RWPE2 (cell line): ENCODE measurements at places on chromosomes 4 and X.

DNA sequence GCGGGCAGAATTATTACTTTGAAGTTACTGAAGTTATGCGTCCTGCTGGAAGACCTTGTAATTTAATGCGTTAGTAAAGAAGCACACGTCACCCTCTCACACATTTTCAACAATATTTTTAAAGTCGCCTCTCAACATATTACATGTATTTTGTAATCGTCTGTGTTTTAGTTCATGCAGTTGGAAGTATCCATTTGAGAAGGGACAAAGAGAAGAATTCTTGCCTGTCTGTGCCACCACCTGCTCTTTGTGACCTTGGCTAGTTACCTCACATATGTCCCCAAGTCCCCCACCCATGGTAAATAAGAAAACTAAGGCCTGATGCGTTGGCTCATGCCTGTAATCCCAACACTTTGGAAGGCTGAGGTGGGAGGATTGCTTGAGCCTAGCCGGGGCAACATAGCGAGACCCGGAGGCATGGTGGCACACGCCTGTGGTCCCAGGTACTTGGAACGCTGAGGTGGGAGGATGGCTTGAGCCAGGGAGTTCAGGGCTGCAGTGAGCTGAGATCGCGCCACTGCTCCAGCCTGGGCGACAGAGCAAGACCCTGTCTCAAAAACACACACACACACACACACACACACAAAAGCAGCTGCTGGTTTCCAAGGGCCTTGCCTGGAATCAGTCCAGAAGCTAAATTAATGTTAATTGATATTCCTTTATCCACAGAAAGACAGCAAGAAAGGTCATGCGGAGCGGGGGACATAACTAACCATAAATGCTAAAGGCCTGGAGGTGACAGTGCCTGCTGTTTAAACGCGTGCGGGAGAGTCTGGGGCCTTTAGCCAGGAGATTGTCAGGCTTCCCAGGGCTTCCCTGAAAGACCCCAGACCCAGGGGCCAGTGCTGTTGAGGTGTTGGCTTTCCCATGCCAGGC, 811 bp downstream of the TMEM187 start:
- H3K27ac ChIP-seq, result peak overlapping the region; percentile 92

- peaks cover 3% of the 10 kb centered on the region for H3K4me1 ChIP-seq
- no peaks in the 10 kb centered on the region for H3K36me3 ChIP-seq
- no peak for DNase-seq
- H3K4me3 ChIP-seq, result no peak overlapping the region
- no peaks in the 10 kb centered on the region for H3K27me3 ChIP-seq
Measured at GRCh38 chr4:121597346-121597934, 99.3 kb downstream of the ANXA5 start.

DNA sequence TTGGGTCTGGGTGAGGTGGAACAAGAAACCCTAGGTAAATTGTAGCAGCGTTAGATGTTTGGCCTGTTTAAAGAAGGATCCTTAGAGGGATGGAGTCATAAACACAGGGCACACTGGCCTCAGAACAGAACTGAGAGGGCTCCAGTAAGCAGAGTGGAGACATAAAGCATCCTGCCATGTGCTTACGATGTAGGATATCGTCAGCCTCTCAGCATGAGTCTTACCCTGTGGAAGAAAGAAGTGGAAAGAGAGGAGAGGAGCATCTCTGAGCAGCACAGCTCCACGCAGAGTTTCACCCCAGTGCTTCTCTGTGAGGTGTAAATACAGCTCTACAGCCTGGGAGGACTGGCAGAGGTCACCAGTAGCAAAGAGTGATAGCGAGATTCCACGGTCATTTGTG, 27.8 kb upstream of the SORBS2 start:
- H3K4me1 ChIP-seq, result peaks cover 14% of the 10 kb centered on the region
- H3K27ac ChIP-seq, result peak overlapping the region; percentile 78
- H3K4me3 ChIP-seq, result no peak overlapping the region
- no peaks in the 10 kb centered on the region for H3K36me3 ChIP-seq
- no peaks in the 10 kb centered on the region for H3K27me3 ChIP-seq

- H3K27ac ChIP-seq, result no peak within 1 kb of the TSS
- DNase-seq, result no peak
- H3K27me3 ChIP-seq, result no peaks in the 10 kb centered on the region
- peaks cover 6% of the 10 kb centered on the region for H3K4me1 ChIP-seq
Measured at GRCh38 chr4:103099691-103100392, at the start of gene BDH2. BDH2 (minus strand) TSS chr4:103099834; CDS start chr4:103096254, 3,580 bp downstream.

- no peaks in the 10 kb centered on the region for H3K27me3 ChIP-seq
- peak overlapping the region; percentile 32 for H3K4me3 ChIP-seq
- H3K36me3 ChIP-seq, result no peaks in the 10 kb centered on the region
- peak overlapping the region; percentile 89 for H3K27ac ChIP-seq
Measured at GRCh38 chr4:38857354-38858096, 908 bp upstream of the TLR6 start.

DNA sequence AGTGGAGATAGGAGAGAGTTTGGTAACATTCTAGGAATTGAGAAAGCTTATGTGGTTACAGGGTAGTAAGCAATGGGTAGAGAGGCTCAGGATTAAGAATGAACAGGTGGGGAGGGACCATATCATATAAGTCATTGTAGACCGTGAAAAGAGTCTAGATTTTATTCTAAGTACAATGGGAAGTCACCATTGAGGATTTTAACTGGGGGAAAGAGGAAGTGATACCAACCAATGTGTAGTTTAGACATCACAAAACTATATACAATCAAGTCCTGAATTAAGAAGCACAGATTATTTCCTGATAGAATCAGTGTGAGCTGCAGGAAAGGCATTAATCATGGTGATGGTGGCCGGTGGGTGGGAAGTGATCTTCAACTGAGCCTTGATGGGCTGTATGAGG, 178.3 kb upstream of the ZIC3 start:
- H3K4me1 ChIP-seq, result no peaks in the 10 kb centered on the region
- H3K4me3 ChIP-seq, result no peak overlapping the region
- DNase-seq, result no peak
- H3K36me3 ChIP-seq, result no peaks in the 10 kb centered on the region

DNA sequence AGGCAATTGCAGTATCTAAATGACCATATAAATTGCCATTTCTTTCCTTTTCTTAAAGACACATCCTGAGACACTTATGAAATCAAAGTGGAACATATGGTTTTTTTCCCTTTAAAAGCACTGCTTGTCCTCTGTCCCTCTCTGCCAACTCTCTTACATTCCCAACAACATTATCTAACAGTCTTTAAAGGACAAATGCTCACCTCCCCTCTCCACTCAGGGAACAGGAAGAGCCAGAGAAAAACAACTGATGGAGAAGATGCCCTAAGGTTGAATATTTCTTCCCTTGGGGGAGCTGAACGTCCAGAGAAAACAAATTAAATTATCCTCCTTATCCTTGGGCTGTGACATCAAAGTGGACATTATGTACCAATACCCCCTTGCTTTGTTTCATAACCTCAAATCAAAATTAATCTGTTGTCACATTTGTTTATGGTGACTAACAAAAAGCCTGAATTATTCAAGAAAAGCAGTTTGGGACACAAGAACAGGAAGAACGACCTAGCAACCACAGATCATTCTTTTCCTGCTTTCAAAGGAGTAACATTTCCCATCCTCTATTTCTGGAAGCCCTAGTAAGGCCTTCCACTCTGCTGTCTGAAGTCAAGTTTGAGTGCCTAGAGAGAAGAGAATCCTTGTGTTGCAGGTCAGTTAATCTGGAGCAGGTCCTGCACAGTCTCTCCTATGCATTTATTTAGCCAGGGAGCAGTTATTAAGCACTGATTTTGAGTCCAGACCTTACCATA, 52.6 kb upstream of the PAGE1 start:
- no peak overlapping the region for H3K27ac ChIP-seq
- no peaks in the 10 kb centered on the region for H3K4me1 ChIP-seq
- H3K27me3 ChIP-seq, result no peaks in the 10 kb centered on the region
- H3K4me3 ChIP-seq, result no peak overlapping the region

DNA sequence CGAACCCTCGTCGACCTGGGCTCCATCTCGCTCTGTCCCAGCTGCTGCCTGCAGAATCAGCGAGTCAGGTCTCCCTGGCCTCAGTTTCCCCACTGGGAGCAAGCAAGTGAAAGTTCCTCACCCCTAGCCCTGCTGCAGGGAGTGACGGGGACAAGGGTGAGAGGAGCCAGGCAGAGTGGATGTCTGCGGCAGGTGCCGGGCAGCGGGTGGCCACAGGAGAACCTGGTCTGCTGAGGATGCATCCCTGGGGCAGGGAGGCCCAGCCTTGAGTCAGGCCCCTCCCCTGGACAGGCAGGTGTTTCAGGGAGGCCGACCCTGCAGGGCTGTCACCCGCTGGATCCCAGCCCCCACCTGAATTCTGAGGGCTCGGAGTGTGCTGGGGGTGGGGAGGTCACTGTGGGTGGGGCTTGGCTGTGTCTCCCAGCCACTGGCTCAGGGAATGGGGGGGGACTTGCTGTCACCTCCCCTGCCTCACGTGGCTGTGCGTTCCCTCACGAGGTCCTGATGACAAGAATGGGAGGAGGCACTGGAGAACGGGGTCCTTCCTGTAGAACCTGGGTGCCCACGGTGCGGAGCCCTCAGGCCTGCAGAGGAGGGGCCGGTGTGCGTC, 33.2 kb downstream of the LRPAP1 start:
- H3K27ac ChIP-seq, result no peak overlapping the region
- no peaks in the 10 kb centered on the region for H3K4me1 ChIP-seq
- no peak overlapping the region for H3K4me3 ChIP-seq
- H3K36me3 ChIP-seq, result peaks cover 6% of the 10 kb centered on the region; the same call in 1 of the 2 replicates
- no peaks in the 10 kb centered on the region for H3K27me3 ChIP-seq
- no peak for DNase-seq

DNA sequence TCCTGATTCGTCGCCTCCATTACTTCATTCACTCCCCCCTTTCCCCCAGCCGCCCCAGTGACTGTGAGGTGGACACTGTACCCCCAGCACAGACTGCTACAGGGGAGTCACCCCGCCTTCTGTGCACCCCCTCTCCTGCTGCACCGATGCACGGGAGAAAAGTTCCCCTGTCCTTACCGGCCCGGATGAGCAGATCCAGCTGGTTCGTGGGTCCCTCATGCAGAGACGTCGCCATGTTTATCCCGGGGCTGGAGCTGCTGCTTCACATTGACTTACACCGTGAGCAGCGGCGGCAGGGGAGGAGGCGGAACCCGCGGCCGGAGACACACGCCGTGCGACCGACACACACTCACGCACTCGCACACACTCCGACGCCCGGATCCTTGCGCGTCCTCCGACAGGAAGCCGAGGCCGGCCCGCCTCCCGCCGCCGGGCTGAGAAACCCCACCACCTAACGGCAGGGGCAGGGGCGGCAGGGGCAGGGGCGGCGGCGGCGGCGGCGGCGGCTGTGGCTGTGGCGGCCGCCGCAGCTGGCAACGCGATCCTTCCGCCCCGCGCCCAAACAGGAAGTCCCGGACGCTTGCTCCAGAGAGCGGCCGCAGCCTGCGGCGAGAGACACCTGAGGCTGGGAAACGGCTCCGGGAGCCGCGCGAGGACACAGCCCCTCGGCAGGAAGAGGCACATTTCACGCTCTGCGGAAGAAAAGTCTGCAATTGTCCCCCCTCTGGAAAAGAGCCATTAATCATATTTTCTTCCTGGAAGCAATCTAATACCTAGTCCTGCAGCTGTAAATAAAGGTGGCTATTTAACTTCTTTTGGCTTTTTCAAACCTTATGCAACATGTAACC, 68.6 kb downstream of the NOCT start:
- H3K4me1 ChIP-seq, result peaks cover 20% of the 10 kb centered on the region
- H3K27me3 ChIP-seq, result no peaks in the 10 kb centered on the region
- H3K4me3 ChIP-seq, result peak overlapping the region; percentile 90
- no peaks in the 10 kb centered on the region; the same call in 1 of the 2 replicates for H3K36me3 ChIP-seq
- peak; percentile 94 for DNase-seq

DNA sequence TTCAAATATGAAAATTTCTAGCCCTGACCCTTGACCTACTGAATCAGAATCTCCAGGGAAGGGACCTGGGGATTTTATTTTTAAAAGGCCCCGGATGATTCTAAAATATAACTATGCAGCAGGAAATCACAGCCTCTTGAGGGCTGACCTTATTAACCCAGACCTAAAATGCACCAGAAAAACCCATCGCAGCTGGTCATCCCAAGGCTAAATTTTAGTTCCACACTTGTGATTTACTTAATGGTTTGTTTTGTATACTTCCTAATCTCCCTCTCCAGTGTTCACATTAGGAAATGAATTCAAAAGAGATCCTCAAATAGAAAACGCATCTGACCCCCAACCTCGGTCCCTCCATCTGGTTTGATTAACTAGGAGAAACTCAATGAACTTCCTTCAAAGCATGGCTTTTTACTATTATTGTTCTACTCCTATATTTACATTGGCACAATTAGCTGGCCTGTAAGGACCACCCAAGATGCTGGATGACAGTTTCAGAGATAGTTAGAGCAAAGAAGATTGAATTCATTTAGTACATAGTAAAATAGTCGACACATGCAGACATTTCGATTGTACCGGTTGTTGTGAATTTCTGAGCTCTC, 147.8 kb upstream of the MED14 start:
- H3K36me3 ChIP-seq, result no peaks in the 10 kb centered on the region
- H3K4me1 ChIP-seq, result no peaks in the 10 kb centered on the region
- H3K27me3 ChIP-seq, result no peaks in the 10 kb centered on the region
- no peak overlapping the region for H3K27ac ChIP-seq

DNA sequence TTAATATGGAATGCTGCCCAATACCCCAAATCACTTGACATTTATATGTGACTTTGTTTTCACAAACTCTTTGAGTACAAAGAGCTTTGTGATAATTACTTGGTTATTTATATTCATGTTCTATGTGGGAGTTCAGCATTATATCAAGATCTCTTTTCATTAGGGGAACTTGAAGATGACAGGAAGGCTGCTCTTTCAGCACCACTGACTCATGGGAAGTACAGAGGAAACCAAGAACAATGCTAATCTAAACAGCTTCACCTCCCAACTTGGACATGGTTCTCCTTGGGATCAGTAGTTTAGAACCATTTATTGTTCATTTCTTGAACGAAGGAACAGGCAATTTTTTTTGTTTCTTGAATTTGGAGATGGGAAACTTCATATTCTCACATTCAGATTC, 184.0 kb upstream of the AFF2 start:
- no peak overlapping the region for H3K4me3 ChIP-seq
- H3K4me1 ChIP-seq, result no peaks in the 10 kb centered on the region
- no peak overlapping the region for H3K27ac ChIP-seq
- no peaks in the 10 kb centered on the region for H3K36me3 ChIP-seq
- no peaks in the 10 kb centered on the region for H3K27me3 ChIP-seq
- DNase-seq, result no peak

DNA sequence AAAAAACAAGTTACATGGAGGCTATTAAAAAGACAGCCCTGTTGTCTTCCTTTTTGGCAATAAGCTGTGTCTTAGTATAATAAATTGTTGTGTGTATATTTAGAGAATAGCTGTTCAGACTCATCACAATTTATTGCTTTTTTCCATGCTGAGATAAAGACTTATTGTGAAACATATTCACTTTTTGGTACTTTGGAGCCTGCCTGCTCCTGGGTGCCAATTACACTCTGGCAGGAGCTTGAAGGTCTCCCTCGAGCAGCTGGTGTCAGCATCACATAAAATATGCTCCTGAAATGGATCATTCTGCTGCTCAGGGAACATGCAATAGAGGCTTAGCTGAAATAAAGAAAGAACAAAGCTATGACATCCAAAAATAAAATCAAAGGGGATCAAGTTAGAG, 211.6 kb upstream of the DKK2 start:
- no peak overlapping the region for H3K27ac ChIP-seq
- H3K27me3 ChIP-seq, result no peaks in the 10 kb centered on the region
- H3K36me3 ChIP-seq, result no peaks in the 10 kb centered on the region
- no peaks in the 10 kb centered on the region for H3K4me1 ChIP-seq

GRCh38 chrX:47143894-47144625, 442 bp downstream of the NDUFB11 start:
- H3K4me3 ChIP-seq, result peak overlapping the region; percentile 94
- no peaks in the 10 kb centered on the region for H3K4me1 ChIP-seq
